ENCODE measurements at places on chromosomes 1 and 21.

- DNase-seq = no peak
Measured at GRCh38 chr1:186793582-186793927, 35.2 kb upstream of the PLA2G4A start.

- no peak for DNase-seq
Measured at GRCh38 chr1:181205901-181206300, 117.4 kb downstream of the IER5 start.

DNA sequence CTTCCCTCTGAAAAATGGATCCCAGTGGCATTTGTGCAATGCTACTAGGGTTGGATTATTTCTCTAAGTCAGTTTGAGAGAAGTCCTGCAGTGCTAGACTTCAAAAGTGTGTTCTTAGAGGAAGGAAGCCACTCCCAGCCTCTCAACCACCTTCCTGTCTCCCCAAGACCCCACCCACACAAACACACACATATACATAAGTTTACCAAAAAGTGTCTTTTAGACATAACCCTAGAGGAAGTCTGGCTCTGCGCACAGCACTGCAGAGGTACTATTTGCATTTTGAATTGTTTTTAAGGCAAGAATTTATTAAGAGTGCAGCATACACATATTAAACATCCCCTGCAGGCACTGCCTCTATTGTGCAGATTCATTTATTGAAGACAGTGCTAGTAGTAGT lies 127.3 kb downstream of the HHIPL2 start:
- DNase-seq = no peak

DNA sequence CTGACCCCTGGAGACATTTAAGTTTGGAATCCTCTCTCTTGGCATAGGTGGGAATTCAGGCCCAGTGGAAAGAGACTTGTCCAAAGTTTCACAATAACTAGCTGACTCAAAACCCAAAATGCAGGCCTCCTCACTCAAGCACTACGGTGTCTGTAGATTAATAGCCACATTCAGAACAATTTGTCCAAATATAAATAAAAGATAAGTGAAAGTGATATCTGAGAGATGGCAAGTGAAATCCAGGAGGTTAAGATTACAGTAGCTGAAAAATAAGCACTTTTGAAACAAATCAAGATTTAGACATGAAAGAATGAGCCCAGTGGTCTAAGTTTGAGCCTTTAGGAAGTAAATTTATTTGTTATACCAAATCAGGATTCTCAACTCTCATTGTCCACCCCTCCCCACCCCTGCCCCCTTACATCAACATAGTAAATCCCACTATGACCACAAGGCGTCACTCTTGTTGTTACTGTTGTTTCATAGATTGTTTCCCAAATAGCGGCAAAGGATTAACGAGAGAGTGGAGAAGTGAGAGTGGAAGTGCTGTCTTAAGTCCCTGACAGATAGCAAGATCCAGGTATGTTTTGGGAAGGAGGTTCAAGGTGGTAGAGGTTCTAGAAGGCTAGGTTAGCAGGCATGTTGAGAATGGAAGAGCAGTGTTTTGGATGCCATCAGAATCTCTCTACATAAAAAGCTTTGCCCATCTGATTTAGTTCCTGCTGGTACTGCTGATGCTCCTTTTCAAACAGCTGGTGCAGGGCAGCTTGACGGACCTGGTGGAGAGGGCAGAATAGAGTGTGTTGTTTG lies 7.1 kb upstream of the TPM3 start:
- peak; percentile 5 for DNase-seq

- no peak for DNase-seq
Measured at GRCh38 chr1:61028136-61028535, 54.2 kb upstream of the NFIA start.

DNA sequence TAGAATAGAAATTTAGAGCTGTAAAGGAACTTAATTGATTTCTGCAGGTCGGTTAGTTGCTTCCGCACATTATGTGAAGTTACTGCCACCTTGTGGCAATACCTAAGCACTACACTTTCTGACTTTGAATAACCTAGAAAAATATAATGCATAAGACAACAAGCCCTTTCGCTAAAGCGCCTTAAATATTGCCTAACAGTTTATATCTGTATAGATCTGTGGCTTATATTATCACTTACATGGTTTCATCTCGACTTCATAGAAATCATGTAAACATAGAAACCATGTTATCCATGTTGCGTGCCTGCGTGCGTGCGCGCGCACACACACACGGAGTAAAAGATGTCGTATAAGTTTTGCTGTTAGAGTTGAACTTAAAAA lies 10.9 kb upstream of the IFI16 start:
- no peak for DNase-seq

- DNase-seq = no peak
Measured at GRCh38 chr1:42133809-42134526, 19.2 kb upstream of the GUCA2B start.

Data from activated CD8-positive, alpha-beta memory T cell treated with anti-CD3 and anti-CD28 coated beads for 1 hour (primary cell).